SW480 (cell line): ENCODE measurements at places on chromosomes 1 and 21.

DNA sequence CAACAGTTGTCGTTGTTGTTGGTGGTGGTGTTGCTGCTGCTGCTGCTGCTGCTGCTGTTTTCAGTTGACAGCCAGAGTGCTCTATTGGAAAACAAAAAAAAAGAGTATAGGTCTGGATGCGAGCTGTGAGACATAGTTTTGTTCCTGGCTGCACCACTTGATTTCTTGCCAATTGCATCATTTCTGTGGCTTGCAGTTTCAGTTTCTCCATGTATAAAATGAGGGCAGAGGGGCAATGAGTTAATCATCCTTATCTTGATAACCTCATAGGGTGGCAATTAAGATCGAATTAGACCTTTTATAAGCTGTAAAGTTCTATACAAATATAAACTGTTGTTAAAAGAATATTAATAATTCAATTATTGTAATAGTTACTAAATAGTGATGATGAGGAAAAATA is 156.7 kb downstream of the DMRTA2 start:
- peak; percentile 46 for DNase-seq

DNA sequence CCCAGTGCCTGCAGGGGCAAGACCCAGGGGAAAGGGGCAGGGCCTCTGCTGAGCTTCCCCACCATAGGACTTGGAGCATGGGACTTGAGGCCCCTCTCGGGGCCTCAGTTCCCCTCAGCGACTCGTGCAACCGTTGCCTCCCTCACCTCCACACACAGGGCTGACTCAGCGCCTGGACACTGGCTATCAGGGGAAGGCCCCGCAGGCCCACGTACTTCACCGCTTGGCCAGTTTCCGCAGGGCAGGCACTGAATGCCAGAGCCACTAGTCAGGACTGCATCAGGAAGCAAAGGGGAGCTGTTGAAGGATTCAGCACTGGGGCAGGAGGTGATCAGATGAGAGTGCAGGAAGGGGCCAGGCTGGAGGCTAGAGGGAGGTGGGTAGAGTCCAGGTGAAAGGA is 15.5 kb upstream of the FAM131C start:
- DNase-seq, result no peak

DNA sequence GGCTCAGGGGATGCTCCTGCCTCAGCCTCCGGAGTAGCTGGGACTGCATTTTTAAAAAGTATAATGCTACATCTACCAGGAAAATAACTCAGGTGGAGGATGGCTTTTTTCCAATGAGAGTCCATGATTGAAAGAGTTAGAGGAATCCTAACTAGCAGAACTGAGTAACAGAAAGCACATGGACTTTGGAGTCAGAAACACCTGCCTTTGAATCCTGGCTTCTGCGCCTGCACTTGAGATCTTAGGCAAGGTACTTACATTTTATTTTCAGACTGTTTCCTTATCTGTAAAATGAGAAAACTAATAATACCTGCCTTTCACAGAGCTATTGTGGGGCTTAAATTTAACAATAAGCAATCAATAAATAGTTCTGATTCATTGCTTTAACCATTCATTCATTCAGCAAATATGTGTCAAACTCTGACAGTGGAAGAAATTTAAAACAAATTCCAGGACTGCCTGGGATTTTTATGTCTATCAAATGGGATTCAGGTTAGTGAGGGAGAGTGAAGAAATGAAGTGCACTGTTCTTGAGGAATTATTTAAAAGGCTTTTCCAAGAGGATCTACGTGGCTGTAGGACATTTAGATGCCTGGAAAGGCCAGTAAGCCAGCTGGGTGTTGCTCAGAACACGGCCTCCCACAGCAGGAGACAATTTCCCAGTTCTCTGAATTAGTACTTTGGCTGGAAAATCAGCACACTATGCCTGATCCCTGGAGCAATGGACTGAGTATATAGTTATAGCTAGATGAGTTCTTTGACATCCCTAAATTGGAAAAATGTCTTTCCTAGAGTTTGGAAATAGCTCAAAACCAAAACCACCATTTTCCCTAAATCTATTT is 12.8 kb upstream of the LBR start:
- no peak for DNase-seq

GRCh38 chr1:113027449-113027848 is 45.5 kb upstream of the LRIG2 start:
- DNase-seq, result no peak

GRCh38 chr1:160621633-160622413 is 25.0 kb downstream of the SLAMF1 start:
- DNase-seq, result no peak

- DNase-seq, result no peak
These were observed 119.7 kb downstream of the GDAP2 start for GRCh38 chr1:117809764-117810163.

DNA sequence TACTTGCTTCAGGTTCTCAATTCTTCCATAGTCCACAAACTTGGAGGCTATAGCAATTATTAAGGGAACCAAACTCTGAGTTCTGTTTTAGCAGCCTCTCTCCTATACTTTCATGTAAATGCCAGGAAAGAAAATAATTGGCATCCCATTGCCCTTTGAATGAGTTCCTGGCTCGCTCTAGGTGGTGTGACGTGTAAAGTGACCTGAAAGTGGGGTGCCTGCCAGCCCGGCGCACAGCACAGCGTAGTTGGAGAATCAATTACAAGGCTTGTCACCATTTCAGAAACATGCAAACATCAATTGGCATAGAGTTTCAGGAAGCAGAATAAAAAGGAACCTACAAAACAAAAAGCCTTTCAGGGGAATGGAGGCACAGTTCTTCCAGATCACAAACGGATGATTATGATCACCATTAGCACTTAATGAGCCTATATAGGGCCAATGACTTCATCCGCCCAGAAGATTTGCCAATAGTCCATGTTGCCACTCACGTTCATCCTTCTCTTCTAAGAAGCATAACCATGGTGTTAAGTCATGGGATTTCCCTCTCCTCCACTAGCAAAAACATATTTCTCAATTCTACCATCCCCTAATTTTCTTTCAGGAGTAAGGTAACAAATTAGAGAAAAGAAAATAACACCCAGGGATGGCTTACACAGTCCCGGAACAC is 354.6 kb upstream of the ADGRL2 start:
- no peak for DNase-seq
